ENCODE measurements at places on chromosomes 6 and 20.
A peak's percentile ranks its signal among the peaks of the same experiment; 100 is the strongest.

- DNase-seq = no peak
Measured at GRCh38 chr6:15319677-15320076, 73.8 kb downstream of the JARID2 start.

GRCh38 chr20:33183312-33183711, 15.4 kb downstream of the BPIFA2 start:
- no peak for DNase-seq

DNA sequence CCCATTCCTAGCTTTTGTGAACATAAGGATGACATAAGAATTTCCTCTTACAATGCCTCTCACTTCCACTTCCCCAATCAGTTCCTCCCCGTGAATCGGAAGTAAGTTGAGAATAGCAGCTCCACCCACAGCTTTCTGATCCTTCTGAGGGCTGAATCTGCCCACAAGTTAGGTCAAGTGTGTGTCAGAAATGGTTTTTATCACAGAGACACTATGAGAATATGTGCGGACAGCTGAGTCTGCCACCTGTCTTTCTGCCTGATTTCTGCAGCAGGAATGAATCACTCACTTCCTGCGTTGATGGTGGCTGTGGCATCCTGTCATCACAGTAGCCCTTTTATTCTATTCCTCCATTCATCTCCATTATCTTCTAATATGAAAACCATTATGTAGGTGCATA, 70.2 kb downstream of the RIN2 start:
- DNase-seq = peak; percentile 63

DNA sequence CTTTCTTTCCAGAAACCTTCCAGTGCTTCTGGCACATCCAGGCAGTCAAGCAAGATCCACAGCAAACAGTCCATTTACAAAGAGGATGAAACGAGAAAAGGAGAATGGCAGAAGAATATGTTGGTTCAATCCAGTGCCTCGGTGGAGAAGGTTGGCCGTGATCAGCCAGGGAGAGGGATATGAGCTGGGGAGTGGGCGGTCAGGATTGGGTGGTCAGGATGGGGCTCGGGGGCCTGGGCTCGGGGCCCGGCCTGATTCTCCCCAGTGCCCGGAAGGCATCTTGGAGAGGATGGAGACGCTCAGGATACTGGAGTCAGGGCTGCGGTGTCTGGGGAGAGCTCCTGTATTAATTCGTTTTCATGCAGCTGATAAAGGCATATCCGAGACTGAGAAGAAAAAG, 61.3 kb downstream of the EFCAB8 start:
- DNase-seq = no peak

- DNase-seq = no peak
Measured at GRCh38 chr20:4795394-4795793, 73.7 kb downstream of the PRND start.

- DNase-seq = no peak
Measured at GRCh38 chr6:7728855-7729590, 3.1 kb downstream of the BMP6 start.

- peak; percentile 23 for DNase-seq
Measured at GRCh38 chr6:133553652-133554051, 312.5 kb downstream of the EYA4 start.

DNA sequence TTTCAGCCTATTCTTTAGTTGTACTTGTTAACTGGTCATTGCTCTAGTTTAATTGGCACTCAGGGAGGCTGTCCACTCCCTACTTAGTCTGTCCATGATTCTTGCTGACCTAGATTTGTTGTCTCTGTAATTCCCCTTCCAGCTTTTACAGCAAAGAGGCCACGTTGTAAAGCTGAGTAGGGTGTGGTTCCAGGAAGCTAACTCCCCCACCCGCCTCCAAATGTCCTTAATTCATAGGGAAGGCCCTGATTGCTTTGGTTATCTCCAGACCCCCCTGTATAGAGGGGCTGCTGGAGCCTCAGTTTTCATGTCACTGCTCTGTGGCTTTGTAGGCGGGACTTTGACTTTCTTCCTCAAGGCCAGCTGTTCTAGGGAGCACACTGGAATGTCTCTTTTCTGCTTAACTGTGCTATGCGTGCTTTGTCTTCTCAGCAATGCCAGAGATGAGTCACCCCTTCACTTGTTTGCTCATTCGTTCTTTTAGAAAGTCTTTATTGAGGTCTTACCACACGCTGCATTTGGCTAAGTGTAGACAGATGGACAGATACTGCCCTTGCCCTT, 175.1 kb upstream of the JAG1 start:
- no peak for DNase-seq

DNA sequence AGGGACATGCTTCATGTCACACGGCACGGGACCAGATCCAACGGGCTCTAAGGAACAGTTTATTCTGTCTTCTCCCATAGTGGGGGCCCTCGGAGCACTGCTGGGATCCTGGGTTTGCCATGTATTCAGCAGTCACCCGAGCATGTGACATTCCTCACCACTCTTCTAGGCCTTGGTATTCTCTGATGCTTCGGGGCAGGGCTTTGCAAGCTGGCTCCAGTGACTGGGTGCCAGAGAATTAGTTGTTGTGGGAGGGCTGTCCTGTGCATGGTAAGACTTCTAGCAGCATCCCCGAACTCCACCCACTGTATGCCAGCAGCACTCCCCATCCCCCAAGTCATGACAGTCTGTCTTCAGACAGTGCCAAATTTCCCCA, 5.4 kb downstream of the CCN5 start:
- DNase-seq = no peak

- DNase-seq = no peak
Measured at GRCh38 chr20:47688385-47689381, 96.6 kb downstream of the SULF2 start.

DNA sequence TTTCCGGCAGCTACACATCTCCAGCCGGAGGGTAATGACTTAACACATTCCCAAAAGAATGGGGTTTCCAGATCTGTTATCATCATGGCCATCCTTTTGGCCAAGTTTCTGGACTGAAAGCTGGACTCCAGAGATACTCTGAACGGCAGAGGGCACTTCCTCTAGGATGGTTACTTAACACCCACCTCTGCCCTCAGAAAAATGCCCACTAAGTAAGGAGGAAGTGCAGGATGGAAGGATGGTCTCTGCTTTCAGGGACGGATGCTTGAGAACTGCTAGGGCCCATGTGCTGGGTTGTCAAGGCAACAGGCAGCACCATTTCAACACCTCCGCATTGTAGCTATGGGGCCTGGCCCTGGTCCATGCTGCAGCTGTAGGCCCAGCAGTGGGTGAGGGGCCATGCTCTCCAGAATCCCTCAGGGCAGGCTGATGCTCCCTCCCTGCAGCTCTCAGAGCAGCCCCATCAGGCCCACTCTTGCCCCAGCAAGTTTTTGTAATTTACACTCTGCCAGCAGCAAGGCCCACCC, 16.5 kb upstream of the TGM3 start:
- DNase-seq = no peak

- DNase-seq = no peak
Measured at GRCh38 chr6:134930463-134930862, 19.4 kb downstream of the ALDH8A1 start.

- DNase-seq = no peak
Measured at GRCh38 chr6:105364243-105364642, 38.6 kb downstream of the PREP start.

DNA sequence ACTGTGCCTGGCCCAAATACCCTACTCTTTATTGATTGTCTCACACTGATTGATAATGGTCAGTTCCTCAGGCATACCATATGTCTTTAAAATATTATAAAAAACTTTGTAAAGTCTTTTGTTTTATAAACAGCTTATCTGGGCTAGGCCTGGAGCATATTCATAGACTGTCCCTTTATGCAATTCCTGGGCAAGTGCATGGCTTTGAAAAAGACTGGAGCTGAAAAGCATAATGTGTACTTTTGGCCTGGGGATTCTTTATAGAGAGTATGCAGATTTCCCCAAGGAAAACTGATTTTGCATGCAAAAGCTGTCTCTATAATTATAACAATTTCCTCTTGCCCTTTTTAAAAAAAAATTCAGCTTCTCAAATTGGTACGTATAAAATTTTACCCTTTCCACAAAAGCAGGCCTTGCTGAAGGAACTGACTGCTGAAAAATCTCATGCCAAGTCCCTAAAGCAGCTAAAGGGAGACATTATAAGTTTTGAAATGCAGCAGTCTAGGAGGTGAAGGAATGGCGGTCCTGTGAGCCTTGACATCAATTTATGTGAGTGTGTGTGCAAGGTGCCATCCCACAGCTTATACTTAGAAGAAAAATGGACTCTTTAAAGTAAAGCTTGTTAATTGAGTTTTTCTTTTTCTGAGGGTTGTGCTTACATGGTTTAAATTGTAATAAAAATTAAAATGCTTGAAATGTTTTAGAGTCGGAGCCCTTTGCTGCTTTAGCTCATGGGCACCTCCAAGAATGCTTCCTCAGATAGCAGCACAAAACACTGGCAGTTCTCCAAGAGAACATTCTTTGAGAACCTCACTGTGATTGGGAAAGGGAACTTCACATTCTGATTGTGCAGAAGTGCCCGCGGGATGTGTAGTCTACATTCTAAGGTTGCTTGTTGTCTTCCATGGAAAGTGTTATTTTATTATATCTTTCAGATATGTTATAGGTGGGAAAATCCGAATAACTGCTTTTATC, 43.9 kb downstream of the PLCB4 start:
- DNase-seq = no peak

GRCh38 chr6:41780551-41781365, at the start of gene PRICKLE4:
PRICKLE4 (plus strand) TSS chr6:41780782; CDS start chr6:41783474, 2,692 bp downstream.
- no peak for DNase-seq

DNA sequence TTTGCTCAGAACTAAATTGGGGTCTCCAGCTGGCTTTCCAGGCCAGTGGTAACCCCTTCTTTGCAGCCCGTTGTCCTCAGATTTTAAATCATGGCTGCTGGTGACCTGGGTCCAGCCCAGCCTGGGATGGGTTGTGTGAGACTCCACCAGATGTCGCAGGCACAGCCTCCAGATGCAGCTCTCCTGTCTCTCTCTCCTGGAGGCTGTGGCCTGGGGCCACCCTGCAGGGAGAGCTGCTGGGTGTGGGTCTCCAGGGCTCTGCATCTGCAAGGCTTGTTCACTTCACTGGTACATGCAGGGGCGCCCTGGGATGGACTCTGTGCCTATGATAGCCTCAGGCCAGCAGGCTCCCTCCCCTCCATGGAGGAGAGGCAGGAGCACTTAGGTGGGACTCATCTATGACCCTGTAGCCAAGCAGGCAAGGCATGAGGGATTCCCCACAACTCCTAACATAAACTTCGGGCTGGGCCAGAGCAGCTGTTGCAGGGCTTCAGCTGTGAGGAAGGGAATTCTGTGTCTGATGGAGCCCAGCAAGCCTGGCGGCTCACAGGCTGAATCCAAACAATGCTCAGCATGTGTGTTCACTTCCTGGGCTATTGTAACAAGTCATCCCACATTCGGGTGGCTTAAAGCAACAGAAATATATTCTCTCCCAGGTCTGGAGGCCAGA, 94.7 kb upstream of the NXT1 start:
- no peak for DNase-seq

GRCh38 chr6:142699391-142699790, 245.6 kb downstream of the HIVEP2 start:
- no peak for DNase-seq

- DNase-seq = no peak
Measured at GRCh38 chr6:6943421-6943820, 164.3 kb upstream of the RREB1 start.

DNA sequence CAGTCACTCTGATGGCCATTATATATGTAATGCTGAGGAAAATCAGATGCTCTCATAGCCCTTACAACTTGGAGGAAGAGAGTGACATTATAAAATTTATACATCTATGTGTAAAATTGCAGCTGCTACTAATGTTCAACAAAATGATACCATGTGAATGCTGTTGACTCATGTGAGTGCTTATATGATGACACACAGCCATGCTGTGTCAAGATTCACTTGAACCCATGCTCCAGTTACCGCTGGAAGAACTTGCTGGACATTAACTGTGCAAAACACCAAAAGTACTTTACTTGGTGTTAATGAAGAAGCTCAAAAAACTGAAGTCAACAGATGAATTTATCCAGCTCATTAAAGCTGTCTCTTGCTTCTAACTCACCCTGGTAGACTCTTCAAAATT, 318.9 kb upstream of the PLCB4 start:
- no peak for DNase-seq

- DNase-seq = peak; percentile 19
Measured at GRCh38 chr20:63536997-63537524, at the start of gene PTK6. PTK6 (minus strand) TSS chr20:63537376; CDS start chr20:63537314, 62 bp downstream.

DNA sequence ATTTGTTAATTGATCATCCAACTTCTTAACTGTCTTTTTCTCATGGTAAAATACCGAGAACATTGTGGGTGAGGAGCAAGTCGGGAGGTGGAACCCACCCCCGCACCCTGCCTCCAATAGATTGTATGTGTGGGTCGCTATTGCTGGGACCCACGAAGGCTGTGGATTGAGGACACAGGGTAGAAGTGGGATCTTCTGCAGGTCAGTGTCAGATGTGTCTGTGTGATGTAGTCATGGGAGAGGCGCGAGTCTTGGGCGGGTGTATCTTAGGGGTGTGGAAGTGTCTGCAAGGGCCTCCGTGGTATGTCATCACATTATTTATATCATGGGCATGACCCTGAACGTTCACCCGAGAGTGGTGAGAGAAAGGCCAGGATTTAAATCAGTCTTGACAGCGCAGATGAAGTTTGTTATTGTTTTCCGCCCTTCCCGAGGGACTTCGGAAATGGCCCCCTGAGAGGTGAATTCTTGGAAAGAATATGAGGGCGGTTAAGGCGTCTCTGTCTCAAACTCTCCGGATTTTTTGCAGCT, 472 bp upstream of the PAQR8 start:
- peak; percentile 48 for DNase-seq

DNA sequence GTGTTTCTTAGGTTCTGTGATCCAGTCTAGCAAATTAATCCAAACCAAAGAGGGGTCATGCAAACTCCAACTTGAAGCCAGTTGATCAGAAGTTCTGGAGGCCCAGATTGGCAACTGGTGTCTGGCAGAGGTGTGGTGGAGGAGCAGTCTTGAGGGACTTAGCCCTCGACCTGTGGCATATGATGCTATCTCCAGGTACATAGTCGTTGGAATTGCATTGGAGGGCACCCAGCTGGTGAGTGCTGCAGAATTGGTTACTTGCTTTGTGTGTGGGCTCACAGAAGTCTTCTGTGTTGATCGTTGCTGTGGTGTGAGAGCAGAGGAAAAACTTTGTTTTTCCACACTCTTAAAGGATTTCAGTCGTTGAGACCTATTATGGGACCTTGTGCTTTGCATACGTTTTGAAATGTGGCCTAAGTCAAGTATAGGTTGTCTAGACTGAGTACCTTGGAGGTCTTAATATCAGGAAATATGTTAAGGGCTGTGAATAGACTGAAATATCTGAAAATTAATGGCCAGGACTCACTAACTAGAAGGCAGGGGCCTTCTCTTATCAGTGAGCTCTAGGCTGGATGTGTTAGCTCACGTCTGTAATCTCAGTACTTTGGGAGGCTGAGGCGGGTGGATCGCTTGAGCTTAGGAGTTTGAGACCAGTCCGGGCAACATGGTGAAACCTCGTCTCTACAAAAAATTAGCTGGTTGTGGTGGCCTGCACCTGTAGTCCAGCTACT, 7.8 kb downstream of the PANK2 start:
- DNase-seq = no peak
